ENCODE measurements at places on chromosomes 16 and 17. TPM values are rescaled to one million over a fixed set of nuclear protein-coding genes. Genes with fewer than 3 reads are reported as not detected.

PABPN1L gene
- not detected for total RNA-seq

GCGR gene
- total RNA-seq = not detected

CHST5 gene
- 0.21 TPM for total RNA-seq

MYH1 gene
- total RNA-seq = not detected

UBALD2 gene
- total RNA-seq = 54.7 TPM

CTRB2 gene
- not detected for total RNA-seq

ZDHHC1 gene
- 6.3 TPM for total RNA-seq

CBX8 gene
- total RNA-seq = 4.5 TPM

KRT15 gene
- 302 TPM for total RNA-seq

DNA sequence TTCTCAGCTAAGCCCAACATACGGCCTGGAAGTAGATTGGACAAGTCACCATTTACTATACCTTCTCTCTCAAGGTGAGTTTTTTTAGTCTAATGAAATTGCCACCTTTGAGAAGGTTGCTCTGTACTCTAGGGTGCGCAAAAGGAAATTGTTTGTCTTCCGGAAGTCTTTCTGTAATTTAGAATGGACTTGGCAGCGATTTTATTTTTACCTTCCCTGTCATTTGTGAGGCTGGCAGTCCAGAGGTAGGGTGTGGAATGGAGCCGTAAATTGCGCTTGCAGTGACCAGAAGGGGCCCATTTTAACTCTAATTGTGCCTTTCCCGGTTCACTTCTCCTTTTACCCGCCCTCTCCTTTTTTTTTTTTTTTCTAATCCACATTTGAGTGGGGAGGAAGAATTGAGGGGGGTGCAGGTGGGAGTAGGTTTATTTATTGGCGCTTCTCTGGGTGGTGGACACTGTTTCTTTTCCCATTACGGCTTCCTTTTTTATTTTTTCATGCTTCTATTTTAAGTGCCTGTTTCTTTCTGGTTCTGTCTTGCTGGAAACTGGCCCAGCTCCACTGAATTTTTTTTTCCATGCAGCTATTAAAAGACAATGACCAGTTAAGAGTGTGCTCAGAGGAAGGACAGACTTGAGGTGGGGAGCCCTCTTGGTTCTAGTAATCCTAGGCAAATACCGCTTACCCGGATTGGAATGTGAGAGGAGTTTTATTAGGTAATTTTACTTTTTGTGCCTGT lies 89.7 kb upstream of the CLEC18A start:
- DNase-seq = no peak

GRCh38 chr17:63819585-63820537 lies 7.4 kb upstream of the PSMC5 start:
- DNase-seq = no peak

DNA sequence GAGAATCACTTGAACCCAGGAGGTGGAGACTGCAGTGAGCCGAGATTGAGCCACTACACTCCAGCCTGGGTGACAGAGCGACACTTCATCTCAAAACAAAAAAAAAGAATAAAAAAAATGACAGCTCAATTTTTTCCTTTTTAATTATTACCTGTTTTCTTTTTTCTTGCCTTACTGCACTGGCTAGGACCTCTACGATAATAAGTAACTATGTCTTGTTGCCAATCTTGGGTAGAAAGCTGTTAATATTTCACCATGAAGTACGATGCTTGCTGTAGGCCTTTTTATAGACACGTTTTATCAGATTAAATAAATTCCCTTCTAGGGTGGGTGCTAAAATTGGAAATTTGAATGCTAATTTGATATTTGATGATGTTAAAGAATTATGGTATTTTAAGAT lies 82.8 kb downstream of the GLG1 start:
- DNase-seq = no peak

DNA sequence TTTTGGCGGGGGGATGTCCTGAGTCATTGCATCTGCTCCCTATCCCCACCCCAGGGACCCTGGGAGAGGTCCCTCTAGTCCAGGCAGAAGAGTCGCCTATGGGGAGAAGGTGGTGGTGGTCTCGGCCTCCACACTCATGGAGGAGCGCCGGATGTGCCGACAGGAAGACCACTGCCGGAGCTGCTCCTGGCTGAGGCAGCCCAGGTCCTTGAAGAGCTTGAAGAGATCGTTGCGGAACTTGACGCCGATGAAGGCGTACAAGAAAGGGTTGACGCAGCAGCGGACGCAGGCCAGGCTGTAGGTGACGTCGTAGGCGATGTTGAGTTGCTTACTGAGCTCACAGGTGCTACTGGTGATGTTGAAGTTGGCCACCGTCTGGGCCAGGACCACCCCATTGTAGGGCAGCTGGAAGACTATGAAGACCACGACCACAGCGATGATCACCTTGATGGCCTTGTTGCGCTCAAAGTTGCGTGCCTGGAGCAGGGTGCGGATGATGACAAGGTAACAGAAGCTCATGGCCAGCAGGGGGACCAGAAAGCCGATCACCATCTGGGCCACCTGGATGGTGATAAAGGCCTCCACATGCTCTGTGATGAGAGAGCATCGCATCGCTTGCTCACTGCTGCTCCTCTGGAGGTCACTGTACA lies 10.5 kb downstream of the CCR7 start:
- no peak for DNase-seq

GRCh38 chr16:3819746-3820724 lies 60.5 kb downstream of the CREBBP start:
- peak; percentile 86 for DNase-seq

DNA sequence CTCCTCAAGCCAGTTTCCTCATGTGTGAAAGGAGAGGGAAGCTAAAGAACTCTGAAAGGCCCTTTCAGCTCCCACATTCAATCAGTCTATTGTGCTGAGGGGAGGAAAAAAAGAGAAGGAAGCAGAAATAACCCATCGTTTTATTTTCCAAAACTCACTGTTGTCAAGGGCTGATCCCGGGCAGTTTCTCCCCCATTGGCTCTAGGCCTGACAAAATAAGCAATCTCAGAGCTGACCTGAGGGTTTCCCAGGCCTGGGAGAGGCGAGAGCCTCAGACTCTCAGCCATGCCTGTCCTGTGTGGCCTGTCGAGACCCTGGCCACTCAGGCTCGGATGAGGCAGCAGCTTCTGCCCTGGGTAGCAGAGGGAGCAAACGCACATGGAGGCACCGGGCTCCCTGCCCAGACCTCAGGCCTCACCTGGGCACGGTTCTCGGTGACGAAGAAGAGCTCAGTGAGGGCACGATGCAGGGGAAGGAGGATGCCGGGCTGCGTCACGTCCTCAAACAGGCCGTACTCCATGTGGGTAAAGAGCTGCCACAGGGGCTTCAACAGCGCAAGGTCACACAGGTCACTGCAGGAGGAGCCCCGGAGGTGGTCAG lies 45.0 kb upstream of the ATP2A3 start:
- no peak for DNase-seq

GRCh38 chr17:72699545-72699944 lies 392.9 kb downstream of the SLC39A11 start:
- DNase-seq = peak; percentile 77

DNA sequence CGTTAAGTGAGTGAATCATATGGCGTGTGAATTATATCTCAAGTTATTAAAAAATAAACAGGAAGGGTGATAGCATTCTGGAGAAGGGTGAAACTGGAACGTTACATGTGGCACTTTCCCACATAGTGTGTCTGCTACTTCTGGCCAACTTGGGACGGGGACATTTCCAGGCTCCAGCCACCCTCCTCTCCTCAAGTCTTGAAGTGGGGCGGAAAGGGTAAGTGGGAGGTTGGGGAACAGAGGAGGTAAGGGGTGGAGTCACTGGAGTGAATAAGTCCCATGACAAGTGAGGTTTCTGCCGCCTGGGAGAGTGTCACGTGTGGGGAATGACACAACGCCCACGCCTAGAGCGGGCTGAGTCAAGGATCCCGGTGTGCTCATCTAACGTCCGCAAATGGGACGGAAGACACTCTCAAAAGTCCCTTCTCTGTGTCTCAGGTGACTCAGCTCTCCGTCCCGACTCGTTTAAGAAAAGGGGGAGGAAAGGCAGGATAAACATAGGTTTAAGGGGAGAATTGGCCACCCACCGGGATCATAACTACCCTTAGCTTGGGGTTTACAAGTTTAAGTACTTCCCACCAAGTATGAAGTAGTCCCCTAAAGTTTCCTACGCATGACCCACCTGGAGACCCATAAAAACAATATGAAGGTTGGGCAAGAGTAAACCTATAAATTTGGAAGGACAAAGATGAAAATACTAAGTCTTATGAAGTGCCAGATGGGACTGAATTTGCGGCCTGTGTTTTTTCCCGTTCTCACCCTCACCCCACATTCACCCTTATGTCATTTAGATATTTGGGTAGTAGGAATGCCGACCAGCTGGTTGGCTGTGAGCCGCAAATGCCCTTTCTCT lies 1.2 kb upstream of the SPAG9 start:
- DNase-seq = peak; percentile 99

- DNase-seq = no peak
Measured at GRCh38 chr17:11909348-11909747, 87.9 kb downstream of the ZNF18 start.

GRCh38 chr16:64307431-64307830 lies 814.4 kb downstream of the CDH11 start:
- DNase-seq = no peak

DNA sequence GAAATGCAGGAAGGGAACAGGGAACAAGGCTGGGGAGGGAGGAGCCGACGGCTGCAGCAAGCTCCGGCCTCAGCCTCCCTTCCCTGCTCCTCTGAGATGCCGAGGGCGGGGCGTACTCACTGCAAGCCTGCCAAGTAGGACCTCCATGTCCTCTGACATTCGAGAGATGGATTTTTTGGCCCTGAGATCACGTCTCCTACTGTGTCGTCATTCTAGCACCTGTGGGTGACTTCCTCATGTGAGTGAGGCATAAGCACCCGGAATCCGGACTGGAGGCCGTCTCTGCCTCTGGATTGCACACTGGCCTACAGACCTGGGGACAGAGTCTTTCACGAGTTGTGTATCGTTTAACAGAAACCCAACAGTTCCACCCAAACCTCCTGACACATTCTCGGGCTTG lies 14.5 kb downstream of the MRM3 start:
- no peak for DNase-seq

DNA sequence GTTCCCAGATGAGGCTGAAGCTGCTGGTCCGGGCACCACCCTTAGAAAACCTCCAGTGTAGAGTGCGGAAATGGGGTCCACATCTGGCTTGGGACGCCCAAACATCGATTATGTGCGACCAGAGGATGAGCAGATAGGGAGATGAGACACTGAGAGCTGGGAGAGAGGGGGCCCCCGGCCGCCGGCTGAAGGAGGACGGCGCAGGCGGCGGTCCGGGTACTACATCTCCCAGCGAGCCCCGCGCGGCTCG lies 182 bp upstream of the SPECC1 start:
- no peak for DNase-seq

GRCh38 chr17:21171309-21171922 lies 42.5 kb downstream of the TMEM11 start:
- DNase-seq = no peak

DNA sequence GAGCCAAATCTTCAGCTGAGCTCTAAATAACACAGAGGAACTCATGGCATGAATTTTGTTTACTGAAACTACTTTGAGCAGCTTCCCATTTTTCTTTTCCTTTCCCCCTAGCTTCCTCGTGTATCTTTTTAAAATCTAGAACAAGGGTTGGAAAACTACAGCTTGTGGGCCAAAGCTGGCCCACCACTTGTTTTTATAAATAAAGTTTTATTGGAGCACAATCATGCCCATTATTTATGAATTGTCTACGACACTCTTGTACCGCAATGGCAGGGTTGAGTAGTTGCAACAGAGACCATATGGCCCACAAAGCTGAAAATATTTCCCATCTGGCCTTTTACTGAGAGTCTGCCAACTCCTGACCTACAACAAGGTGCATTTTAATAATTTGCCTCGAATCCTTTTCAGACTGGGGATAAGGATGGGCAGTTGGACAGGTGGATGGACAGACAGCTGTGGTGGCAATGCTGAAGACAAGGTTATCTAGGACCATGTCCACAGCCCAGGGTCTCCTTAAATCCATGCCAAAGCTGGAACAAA lies 87.7 kb downstream of the RMI2 start:
- no peak for DNase-seq

DNA sequence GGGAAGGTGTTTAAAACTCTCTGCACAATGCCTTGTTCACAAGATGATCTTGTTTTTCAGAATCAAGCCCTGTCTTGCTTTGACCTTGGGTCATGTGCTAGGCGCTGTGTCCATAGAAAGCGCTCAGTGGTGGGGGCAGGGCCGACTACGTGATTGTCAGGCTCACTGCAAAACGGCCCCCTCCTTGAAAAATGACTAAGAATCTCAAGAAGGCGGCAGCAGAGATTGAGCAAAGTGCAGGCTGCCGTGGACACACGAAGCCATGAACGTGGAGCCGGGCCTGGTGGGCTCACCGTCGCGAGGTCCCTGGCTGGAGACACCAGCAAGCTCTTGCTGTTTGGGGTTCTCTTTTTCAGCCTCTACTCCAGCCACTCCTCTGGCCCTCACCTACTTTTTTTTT lies 10.2 kb downstream of the ATP2C2 start:
- DNase-seq = no peak

DNA sequence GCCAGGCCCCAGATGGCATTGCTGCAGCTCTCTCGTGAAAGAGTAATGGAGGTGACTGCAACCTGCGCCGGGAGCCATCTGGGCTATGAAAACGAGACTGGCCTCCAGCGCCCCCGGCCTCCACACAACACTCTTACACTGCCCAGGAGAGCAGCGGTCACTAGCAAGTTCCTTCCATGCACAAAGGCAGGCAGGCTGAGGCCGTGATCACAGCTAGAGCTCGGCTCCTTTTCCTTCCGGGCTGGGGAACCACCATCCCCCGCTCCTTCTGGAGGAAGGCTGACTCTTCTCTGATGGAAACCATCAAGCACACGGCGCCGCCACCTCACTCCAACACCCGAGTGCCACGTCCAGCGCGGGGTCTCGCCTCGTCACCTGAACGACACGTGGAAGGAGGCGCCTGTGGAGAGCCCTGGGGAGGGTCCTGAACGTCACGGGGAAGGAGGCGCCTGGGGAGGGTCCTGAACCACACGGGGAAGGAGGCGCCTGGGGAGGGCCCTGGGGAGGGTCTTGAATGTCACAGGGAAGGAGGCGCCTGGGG lies 61.9 kb downstream of the KLHDC4 start:
- DNase-seq = no peak

GRCh38 chr16:10242916-10243315 lies 60.7 kb upstream of the GRIN2A start:
- no peak for DNase-seq

DNA sequence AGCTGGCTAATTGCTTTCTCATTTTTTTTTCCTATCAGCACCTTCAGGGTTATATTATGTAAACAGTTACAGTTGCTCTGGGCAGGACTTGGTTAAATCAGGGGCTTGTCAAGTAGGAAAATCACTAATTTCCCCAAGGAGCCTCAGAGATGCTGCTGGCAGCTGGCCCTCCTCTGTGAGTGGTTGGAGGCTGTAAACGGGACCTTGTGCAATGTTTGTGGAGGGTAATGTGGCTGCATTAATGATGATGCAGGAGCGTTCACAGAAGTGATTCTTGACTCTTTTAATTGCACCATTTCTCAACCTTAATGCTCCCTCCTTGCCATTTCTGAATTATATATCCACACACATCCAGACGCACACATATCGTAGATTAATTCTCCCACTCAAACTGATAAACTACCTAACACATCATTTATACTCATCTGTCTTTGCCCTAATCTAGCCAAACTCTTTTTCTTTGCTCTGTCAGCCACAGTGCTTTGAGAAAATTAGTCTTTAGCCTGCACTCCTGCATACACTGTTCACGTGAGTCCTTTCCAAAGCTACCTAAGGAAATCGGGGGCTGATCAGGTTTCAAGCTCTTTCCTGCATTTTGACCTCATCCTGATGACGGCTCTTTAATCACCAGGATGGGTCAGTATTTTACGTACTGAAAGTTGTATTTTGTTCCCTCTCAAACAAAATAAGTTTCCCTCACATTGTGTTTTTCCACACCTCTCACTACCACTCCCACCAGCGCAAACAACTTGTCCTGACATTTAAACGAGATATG lies 154.4 kb upstream of the PIRT start:
- no peak for DNase-seq

GRCh38 chr17:76013377-76013932 lies 12.8 kb downstream of the CDK3 start:
- no peak for DNase-seq

Data from mammary epithelial cell (primary cell).